ENCODE measurements at places on chromosomes 16 and 17.

DNA sequence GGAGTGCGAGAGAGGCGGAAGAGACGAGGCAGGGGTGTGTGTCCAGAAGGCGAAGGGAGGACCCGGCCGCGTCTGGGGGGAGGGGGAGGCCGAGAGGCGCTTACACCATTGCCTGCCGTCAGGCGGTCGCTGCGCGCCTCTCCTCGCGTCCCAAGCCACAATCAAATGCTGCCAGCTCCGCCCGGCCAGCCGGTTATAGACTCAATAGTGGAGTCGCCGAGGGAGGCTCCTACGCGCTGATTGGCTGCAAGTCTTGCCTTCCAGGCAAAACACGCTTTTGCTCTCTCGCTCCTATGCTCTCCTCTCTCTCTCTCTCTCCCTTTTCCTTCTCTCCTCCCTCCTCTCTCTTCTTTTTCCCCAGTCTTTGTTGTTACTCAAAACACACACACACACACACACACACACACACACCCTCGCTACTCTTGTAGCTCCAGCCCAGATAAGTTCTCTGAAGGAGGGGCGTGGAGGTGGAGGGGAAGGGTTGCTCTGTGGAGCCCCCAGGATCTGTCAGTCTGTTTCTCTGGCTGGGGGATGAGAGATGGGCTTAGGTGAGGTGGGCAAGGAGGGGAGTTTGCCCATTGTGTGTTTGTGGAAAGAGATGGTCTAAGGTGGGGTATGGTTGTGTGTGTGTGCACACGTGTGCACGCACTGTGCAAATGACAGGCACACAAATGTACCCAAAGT is at the start of gene DLX3:
DLX3 (minus strand) TSS at position 170 of the 684 bp plus-strand sequence. CDS start 226 bp downstream, outside the sequence.
- DNase-seq, result no peak
- peaks cover 4% of the 10 kb centered on the region for H3K36me3 ChIP-seq
- peaks cover 35% of the 10 kb centered on the region for H3K27me3 ChIP-seq
- H3K27ac ChIP-seq, result peak within 1 kb of the TSS; percentile 44
- H3K4me3 ChIP-seq, result peak within 1 kb of the TSS; percentile 92

- H3K4me3 ChIP-seq, result no peak overlapping the region
- no peak for DNase-seq
- no peaks in the 10 kb centered on the region for H3K4me1 ChIP-seq
- H3K27me3 ChIP-seq, result no peaks in the 10 kb centered on the region
- peaks cover 67% of the 10 kb centered on the region for H3K36me3 ChIP-seq
- no peak overlapping the region for H3K27ac ChIP-seq
Observed at GRCh38 chr16:23423496-23424049, 29.4 kb downstream of the COG7 start.

GRCh38 chr17:10871914-10872313 is 34.0 kb upstream of the PIRT start:
- H3K27ac ChIP-seq, result no peak overlapping the region
- H3K36me3 ChIP-seq, result no peaks in the 10 kb centered on the region
- DNase-seq, result no peak
- H3K4me1 ChIP-seq, result no peaks in the 10 kb centered on the region

DNA sequence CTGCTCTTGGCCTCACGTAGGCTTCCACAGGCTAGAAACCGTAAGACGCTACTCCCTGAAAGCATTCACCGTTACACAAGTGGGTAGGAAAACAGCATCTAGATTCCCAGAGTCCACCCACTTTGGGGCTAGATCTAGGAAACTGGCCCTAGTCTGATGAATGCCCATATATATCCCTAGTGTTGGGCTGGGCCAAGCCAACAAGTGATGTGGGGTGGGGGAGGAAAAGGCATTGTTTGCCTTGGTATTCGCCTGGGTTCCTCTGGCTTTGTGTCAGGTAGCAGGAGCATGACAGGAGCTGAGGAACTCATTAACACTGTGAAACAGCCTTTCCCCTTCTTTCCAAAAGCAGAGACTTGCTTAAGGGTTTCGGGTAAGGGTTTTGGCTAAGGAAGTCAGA is 112.4 kb downstream of the SMG6 start:
- no peak for DNase-seq
- H3K36me3 ChIP-seq, result peaks cover 10% of the 10 kb centered on the region
- no peak overlapping the region for H3K4me3 ChIP-seq

GRCh38 chr17:82383411-82383810 is 11.8 kb downstream of the UTS2R start:
- no peak overlapping the region for H3K27ac ChIP-seq
- no peak for DNase-seq
- H3K4me3 ChIP-seq, result no peak overlapping the region
- no peaks in the 10 kb centered on the region for H3K36me3 ChIP-seq
- H3K27me3 ChIP-seq, result peaks cover 32% of the 10 kb centered on the region

- H3K36me3 ChIP-seq, result no peaks in the 10 kb centered on the region
- no peaks in the 10 kb centered on the region for H3K27me3 ChIP-seq
- no peak for DNase-seq
- peaks cover 6% of the 10 kb centered on the region for H3K4me1 ChIP-seq
- no peak overlapping the region for H3K27ac ChIP-seq
Observed at GRCh38 chr17:1752425-1753262, 9.2 kb upstream of the SERPINF1 start.

GRCh38 chr17:50575581-50576210 is 15.2 kb downstream of the CACNA1G start:
- H3K4me1 ChIP-seq, result no peaks in the 10 kb centered on the region
- H3K36me3 ChIP-seq, result no peaks in the 10 kb centered on the region
- DNase-seq, result no peak
- H3K4me3 ChIP-seq, result no peak overlapping the region
- no peak overlapping the region for H3K27ac ChIP-seq

DNA sequence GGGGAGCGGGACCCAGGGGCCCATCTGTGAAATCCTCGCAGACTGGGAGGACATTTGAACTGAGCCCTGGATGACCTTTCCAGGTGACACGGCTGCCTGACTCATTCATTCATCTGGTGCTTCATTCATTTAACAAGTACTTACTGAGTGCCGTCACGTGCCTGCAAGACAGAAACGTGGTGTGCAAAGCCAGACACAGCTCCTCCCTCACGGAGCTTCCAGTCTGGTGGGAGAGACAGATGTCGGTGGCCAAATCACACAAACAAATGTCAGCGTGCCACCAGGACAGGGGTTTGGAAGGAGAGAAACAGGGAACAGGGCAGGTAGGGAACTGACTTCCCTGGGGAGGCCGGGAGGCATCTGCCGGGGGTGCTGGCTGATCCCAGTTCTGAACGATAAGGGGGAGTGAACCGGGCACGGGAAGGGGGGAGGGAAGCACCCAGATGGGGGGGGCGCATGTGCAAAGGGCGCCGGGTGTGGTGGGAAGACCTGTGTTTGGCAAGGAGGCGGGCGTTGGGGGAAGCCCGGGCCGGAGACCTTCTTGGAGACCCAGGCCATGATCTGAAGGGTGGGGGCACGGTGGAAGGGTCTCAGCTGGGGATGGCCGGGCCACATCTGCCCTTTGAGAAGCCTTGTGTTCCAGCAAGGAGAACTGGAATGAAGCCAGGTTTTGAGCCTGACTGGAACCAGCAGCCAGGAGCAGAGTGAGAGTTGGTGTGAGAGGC is 93.6 kb upstream of the CIBAR2 start:
- no peaks in the 10 kb centered on the region for H3K36me3 ChIP-seq
- H3K27me3 ChIP-seq, result peaks cover 3% of the 10 kb centered on the region
- no peak for DNase-seq
- H3K27ac ChIP-seq, result no peak overlapping the region
- H3K4me3 ChIP-seq, result no peak overlapping the region
- no peaks in the 10 kb centered on the region for H3K4me1 ChIP-seq

- H3K4me1 ChIP-seq, result no peaks in the 10 kb centered on the region
- H3K27me3 ChIP-seq, result no peaks in the 10 kb centered on the region
- no peaks in the 10 kb centered on the region for H3K36me3 ChIP-seq
- H3K27ac ChIP-seq, result no peak overlapping the region
Observed at GRCh38 chr16:4891886-4892216, 44.6 kb downstream of the UBN1 start.

- H3K4me1 ChIP-seq, result no peaks in the 10 kb centered on the region
- no peak for DNase-seq
- no peak overlapping the region for H3K4me3 ChIP-seq
Observed at GRCh38 chr16:51875834-51876600, 670.9 kb downstream of the TOX3 start.

Data from naive thymus-derived CD8-positive, alpha-beta T cell (primary cell).